ENCODE measurements at places on chromosomes 4 and X. TPM values are rescaled to one million over a fixed set of nuclear protein-coding genes. Genes with fewer than 3 reads are reported as not detected.

DNA sequence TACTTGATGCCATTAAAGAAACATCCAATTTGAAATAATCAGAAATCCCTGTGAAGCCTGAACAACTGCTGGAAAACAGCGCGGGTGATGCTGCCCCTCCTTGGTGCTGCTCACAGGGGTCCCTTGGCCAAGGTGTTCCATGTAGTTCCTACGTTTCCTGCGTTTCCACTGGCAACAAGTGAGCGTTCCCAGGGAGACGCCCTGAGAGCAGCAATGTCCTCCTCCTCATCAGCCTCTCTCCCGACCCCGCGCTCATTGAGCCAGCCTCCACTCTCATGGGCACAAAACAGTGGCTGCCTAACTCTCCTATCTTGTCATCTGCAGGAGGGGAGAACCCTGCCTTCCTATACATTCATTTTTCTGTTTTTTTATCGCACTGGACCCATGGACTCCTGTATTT lies 18.9 kb downstream of the LETM1 start:
- no peak for DNase-seq

DNA sequence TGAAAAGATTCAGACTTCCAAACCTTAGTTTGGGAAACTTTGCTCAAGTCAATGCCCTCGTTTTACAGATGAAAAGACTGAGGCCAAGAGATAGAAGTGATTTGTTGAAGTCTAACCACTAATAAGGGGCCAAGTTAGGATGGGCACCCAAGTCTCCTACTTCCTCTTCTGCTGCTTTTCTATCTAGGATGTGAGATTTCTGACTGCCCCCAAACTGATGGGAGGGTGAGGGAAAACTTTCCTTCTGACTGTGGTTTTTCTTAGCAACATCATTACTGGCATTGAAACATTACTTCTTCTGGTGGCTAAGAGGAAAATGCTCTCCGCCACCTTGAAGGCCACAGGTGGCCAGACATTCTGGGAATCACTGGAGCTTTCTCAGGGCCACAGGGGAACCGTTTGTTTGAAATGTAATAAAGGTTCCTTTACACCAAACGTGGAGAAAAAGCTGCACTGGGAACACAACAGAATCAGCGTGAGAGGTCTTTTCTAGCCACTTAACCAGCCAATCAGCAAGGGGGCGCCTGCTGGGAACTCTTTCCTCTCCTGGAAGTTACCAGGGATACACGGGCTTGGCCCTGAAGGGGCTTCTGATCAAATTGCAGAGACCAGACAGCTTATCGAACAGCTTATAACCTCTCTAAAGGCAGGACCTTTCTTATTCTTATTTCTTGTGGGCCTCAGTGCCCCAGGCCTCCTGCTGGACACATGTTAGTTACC lies 115.9 kb upstream of the TEX13D start:
- no peak for DNase-seq

- no peak for DNase-seq
Measured at GRCh38 chrX:80306007-80306406, 114.2 kb upstream of the TENT5D start.

DNA sequence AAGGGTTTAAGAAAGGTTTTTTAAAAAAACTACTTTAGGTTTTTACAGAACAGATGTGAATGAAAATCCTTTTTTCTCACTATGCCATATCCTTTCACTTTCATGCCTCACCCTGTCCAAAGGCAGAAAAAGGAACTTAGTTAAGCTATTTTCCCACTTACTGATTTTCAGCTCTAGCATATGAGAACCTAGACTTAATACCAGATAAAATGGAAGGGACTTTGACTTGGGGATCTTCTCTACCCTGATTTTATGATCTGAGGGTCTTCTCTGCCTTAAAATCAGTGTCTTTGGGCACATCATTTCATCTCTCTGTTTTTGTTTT lies 42.4 kb downstream of the FNIP2 start:
- no peak for DNase-seq

DNA sequence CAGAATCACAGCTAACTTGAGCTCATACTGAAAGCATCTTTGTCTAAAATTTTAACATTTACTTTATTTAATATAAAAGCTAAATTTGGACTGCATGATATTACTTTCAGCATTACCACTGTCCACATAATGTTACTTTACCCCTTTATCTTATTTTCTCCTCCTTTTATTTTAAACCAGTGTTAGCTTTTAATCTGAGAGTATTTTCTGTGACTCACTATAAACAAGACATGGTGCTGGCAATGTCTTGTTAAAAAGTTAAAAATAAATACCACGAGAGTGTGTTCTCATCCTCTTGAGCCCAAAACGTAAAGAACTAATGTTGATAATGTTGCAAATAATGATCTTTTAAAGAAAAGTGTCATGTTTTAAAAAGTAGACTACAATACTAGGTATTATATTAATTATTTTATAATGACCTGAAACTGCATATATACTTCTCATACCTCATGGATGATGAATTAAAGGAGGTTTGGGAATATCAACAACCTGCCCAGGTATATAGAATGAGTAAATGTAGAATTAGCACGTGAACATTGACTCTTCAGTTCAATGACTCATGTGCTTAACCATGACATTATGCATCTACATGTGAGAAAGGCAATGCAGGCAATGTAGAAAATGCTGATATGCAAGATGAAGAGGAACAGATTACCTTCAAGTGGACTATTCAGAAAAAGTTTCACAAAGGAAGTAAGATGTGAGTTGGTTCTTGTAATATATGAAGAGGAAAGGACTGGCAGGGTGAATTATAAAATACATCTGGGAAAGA lies 454.1 kb upstream of the ADGRL3 start:
- DNase-seq = no peak

GRCh38 chrX:13733506-13733905 lies 914 bp downstream of the TRAPPC2 start:
- DNase-seq = no peak

- DNase-seq = no peak
Measured at GRCh38 chrX:39226251-39226650, 425.0 kb downstream of the MID1IP1 start.

DNA sequence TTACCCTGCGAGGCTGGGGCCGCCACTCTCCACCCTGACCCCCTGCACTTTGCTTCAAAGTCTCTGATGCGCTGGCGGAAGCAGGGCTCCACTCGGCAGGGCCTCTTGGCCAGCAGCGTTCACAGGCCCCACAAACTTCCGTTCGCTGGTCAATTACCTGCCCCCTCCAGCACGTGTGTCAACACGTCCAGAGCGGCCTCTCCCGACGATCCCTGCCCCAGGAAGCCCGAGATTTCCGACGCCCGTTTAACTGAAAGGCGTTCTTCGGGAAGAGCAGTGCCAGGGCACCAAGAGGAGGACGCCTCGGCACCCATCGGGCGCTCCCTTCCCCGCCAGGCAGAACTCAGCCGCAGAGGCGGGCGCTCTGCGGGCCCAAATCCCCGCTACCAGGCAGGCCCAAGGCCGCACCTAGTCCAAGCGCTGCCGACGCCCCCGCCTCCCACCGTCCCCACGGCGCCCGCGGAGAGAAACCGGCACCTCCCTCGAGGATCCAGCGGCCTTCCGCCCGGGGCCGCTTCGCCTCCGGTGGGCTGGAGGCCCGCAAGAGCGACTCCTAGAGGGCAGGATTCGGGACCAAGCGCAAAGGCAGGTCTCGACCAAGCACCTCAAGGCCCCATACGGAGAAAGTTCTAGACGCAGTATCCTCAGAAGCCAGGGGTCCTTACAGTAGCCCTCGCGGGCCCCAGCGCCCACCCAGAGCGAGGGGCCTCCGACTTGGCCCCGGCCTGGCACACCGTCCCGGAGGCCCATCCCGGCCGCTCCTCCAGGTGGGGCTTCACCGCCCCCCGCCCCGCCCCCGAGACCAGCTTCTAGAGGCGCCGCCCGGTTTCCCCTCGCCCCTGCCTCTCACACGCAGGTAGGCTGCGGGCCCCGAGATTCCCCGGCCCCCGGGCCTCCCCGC lies 586 bp downstream of the BCAP31 start:
- no peak for DNase-seq

- DNase-seq = no peak
Measured at GRCh38 chr4:33923469-33923868, 2320.8 kb downstream of the ARAP2 start.

- no peak for DNase-seq
Measured at GRCh38 chr4:40454816-40455215, 119.7 kb downstream of the CHRNA9 start.

DNA sequence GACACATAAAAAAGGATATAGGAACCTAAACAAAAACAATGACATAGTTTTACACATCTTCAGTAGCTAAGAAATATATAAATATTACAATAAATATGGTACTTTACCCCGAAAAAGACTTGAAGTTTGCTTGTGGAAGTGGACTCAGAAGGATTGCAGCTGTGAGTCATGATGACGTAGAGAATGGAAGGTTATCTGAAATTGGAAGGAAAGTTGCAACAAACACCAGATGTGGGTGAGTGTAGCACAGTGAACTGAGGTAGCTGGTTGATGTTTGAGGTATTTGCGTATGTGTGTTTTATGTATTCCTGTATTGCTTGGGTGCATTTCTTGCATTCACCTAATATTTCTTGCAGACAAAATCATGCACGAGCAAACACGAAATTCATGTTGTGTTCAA lies 113.0 kb downstream of the ARX start:
- DNase-seq = no peak

DNA sequence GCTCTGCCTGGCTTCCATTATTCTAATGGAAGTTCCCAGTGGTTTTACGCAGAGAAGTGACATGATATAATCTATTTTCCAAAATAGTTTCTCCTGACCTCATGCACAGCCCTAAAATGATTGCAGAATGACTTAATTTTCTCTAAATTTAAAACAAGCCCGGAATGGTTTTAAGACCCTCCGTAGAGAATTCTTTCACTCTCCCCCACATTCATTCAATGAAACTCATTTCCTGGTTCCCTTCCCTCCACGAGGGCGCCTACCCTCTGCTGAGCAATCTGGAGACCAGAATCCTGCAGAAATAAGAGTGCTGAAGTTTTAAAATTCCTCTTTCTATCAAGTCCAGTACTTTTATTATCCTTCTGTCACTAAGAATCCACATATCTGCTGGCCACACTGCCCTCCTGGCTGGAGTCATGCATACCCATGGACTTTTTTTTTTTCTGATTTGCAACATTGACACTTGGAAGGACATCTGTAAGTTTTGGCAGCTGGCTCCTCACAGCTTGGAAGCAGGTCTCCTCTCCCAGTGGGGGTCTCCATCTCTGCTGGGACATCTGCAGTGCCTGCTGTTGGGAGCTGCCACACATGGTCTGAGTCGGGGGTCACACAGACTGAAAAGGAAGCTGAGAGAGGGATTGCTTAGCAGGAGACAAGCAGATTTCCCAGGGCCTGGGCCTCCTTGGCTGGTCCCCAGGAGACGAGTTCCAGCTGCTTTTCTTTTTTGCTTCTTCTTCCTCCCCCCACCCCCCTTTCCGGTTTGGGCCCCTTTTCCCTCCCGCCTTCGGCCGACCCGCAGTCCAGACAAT lies 86.1 kb downstream of the SOWAHB start:
- DNase-seq = no peak

- no peak for DNase-seq
Measured at GRCh38 chr4:75327804-75328512, 186.2 kb downstream of the RCHY1 start.

The STATH gene
- not detected for total RNA-seq

The TRAPPC11 gene
- 35.6 TPM for total RNA-seq

The DDX53 gene
- total RNA-seq = not detected

The ZBED1 gene
- total RNA-seq = 38.0 TPM

The KCNE5 gene
- total RNA-seq = not detected

The CABS1 gene
- total RNA-seq = not detected
